ENCODE measurements at places on chromosomes 16 and 17. TPM values are rescaled to one million over a fixed set of nuclear protein-coding genes. Genes with fewer than 3 reads are reported as not detected.

Gene ANKS4B
- polyA plus RNA-seq: 0.01 TPM

Gene TPSB2
- 80.3 TPM for polyA plus RNA-seq

GRCh38 chr17:4908711-4909496 lies 6.0 kb upstream of the CHRNE start:
- DNase-seq: peak; percentile 52

GRCh38 chr16:14232106-14232864 lies 161.2 kb downstream of the MRTFB start:
- no peak for DNase-seq
